ENCODE measurements at places on chromosomes 1 and 21.

DNA sequence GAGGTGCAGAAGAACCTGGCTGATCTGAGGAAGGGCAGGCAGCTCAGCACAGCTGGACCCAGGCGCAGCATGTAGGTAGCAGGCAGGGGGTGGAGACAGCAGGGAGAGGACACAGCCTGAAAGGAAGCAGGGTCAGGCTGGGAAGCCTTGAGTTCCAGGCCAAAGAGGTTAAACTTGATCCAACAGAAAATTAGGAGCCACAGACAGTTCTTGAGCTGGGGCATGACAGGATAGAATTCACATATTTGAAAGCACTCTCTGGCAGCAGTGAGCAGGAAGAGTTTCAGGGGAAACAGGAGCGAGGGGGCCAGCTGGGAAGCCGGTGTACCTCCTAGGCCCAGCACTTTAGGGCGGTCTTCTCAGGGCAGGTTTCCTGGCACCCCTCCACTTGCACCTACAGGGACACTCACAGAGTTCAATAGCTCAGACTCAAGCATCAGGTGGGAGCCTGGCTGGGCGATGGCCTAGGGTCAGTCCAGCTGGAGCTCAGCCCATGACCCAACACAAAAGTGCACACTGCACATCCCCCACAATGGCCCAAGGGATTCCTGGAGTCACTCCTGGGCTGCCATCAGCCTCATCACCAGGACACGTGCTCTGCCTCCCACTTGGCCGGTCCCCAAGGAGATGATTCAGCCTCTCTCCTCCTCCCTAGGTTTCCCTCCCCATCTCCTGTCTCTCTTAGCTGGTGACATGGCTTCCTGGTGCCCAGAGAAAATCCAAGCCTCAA is 22.7 kb downstream of the MATN1 start:
- peak; percentile 35 for DNase-seq
- no peaks in the 10 kb centered on the region for H3K4me1 ChIP-seq
- no peaks in the 10 kb centered on the region for H3K36me3 ChIP-seq
- no peak overlapping the region for H3K27ac ChIP-seq
- peaks cover 9% of the 10 kb centered on the region for H3K27me3 ChIP-seq

DNA sequence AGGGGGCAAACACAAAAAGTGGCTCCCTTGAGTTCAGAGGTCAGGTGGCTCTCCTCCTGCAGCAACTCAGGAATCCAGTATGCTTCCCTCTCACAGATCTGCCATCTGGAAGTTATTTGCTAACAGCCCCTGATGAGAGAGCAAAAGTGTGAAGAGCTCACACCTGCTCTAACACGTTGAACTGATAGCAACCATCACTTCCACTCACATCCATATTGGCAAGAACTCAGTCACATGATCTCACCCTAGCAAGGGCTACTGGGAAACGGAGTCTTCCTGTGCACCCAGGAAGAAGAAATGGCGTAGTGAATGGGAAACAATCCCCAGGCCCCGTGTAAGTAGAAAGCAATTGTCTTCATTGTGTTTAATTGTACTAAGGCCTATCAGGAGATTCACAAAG is 20.7 kb upstream of the SLC45A1 start:
- H3K36me3 ChIP-seq, result no peaks in the 10 kb centered on the region
- no peak for DNase-seq
- H3K27ac ChIP-seq, result no peak overlapping the region
- H3K4me3 ChIP-seq, result no peak overlapping the region
- no peaks in the 10 kb centered on the region for H3K4me1 ChIP-seq
- H3K27me3 ChIP-seq, result peaks cover 25% of the 10 kb centered on the region

DNA sequence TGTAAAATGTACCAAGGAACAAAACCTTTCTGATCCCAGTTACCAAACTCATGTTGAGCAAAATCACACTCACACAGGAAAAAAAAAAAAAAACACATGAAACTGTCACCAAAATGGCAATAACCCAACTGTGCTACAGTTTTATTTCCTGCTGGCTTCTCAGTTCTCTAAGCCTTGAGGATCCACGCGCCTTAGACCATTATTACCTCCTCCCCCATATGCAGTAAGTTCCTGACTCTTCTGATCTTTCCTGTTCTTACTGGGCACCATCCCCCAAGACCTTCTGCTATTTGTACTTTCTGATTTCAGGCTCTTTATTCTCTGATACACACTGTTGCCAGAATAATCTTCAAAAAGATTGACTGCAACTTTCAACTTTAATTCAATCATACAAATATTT is 79.6 kb downstream of the SLC45A1 start:
- H3K4me3 ChIP-seq, result no peak overlapping the region
- H3K36me3 ChIP-seq, result peaks cover 9% of the 10 kb centered on the region
- H3K27me3 ChIP-seq, result no peaks in the 10 kb centered on the region

GRCh38 chr21:38982804-38983203 is 177.1 kb downstream of the ETS2 start:
- H3K4me3 ChIP-seq, result no peak overlapping the region
- peaks cover 23% of the 10 kb centered on the region for H3K4me1 ChIP-seq
- no peak for DNase-seq
- H3K36me3 ChIP-seq, result no peaks in the 10 kb centered on the region

- H3K27me3 ChIP-seq, result no peaks in the 10 kb centered on the region
- no peaks in the 10 kb centered on the region for H3K4me1 ChIP-seq
- no peak for DNase-seq
- H3K27ac ChIP-seq, result no peak overlapping the region
Observed at GRCh38 chr21:36765229-36765628, 66.3 kb downstream of the SIM2 start.

DNA sequence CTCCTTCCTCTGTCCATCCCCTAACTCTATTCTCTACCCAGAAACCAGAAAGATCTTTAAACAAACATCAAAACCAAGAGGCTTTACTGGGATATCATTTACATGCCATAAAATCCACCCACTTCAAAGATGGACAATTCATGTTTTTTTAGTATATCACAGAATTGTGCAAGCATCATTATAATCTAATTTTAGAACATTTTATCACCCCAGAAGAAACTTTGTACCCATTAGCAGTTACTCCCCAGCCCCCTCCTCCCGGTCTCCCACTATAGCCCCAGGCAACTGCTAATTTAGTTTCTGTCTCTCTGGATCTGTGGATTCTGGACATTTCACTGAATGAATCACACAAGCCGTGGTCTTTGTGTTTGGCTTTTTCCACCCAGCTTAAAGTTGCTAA is 4.8 kb upstream of the SELENON start:
- peaks cover 10% of the 10 kb centered on the region for H3K4me1 ChIP-seq
- H3K27me3 ChIP-seq, result peaks cover 54% of the 10 kb centered on the region
- no peak overlapping the region for H3K4me3 ChIP-seq
- no peaks in the 10 kb centered on the region for H3K36me3 ChIP-seq

DNA sequence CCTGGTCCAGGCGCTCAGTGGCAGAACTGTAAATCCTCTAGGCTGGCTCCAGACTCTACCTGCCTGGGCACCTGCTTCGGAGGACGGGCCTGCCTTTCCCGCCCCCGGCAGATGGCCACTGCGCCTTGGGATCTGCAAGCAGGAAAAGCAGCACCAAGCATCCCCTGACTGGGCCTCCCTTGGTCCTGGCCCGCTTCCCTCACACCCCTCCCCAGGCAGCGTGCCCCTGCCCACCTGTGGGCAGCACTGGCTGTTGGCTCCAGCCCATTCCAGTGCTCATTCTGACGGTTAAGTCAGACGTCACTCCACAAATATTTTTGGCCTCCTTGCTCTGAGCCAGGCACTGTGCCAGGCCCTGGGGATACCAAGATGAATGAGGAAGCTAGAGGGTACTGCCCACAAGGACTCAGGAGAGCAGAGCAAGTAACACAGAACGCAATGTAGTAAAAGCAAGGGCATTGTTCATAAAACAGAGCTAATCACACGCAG is 22.0 kb upstream of the BLACAT1 start:
- DNase-seq, result no peak
- no peaks in the 10 kb centered on the region for H3K36me3 ChIP-seq
- H3K4me1 ChIP-seq, result no peaks in the 10 kb centered on the region

- H3K4me1 ChIP-seq, result peaks cover 15% of the 10 kb centered on the region
- peak; percentile 28 for DNase-seq
- H3K27ac ChIP-seq, result no peak overlapping the region
- H3K27me3 ChIP-seq, result no peaks in the 10 kb centered on the region
Observed at GRCh38 chr1:12620488-12620865, 2.5 kb upstream of the DHRS3 start.

DNA sequence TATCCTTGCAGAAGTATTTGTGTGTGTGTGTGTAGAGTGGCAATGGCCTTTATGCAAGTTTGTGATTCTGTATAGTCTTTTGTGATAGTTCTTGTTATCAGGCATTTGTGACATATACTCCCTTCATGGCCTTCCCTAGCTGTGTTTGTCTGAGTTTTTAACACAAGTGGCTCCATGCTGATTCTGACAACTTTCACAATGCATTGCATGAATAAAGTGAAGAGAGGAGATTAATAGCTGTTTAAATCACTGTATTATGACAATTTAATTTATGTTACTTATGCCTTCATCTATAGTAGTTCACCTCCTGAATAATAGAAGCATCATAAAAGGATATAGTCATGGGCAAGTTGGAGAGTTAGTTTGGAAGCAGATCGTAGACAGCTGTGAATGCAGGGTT is 17.2 kb upstream of the MCOLN3 start:
- H3K27ac ChIP-seq, result no peak overlapping the region
- no peaks in the 10 kb centered on the region for H3K36me3 ChIP-seq
- H3K4me1 ChIP-seq, result no peaks in the 10 kb centered on the region
- no peaks in the 10 kb centered on the region for H3K27me3 ChIP-seq
- no peak overlapping the region for H3K4me3 ChIP-seq
- no peak for DNase-seq

- H3K36me3 ChIP-seq, result no peaks in the 10 kb centered on the region
- H3K27ac ChIP-seq, result no peak overlapping the region
- no peaks in the 10 kb centered on the region for H3K4me1 ChIP-seq
- no peak for DNase-seq
Observed at GRCh38 chr1:69157046-69157756, 410.5 kb upstream of the LRRC7 start.

GRCh38 chr1:2939041-2939552 is 82.2 kb upstream of the ACTRT2 start:
- DNase-seq, result no peak
- H3K27me3 ChIP-seq, result peaks cover under 1% of the 10 kb centered on the region
- H3K27ac ChIP-seq, result no peak overlapping the region
- no peaks in the 10 kb centered on the region for H3K36me3 ChIP-seq

- no peaks in the 10 kb centered on the region for H3K36me3 ChIP-seq
- H3K4me1 ChIP-seq, result no peaks in the 10 kb centered on the region
- H3K27me3 ChIP-seq, result no peaks in the 10 kb centered on the region
Observed at GRCh38 chr1:32957017-32957416, 7.6 kb downstream of the RNF19B start.

DNA sequence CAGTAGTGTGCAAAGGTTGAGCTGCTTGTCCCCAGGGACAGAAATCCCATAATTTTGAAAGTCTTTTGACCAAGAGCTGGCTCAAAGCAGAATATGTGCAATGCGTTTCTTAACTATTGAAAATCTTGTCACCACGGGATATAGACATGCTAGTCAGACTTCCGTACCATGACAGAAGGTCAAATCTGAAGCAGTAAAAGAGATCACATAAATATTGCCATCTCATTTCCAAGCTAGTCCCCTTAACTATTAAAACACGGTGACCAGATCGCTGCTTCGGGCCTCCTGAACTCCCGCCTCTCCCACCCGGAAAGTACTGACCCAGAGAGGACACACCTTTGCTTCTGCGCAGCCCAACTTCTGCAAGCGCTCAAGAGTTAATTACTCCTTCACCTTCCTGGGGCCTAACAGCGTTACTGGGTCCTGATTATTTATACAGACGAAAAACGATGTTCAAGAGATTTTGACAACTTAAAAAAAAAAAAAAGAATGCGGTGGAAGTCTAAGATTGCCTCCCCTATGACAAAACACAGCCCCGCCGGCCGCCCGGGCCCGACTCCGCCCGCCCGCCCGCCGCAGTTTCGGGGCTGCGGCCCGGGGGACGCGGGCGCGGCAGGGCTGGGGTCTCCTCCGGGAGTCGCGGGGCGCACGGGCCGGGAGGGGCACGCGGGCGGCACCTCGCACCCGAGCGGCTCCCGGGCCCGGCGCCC is 692 bp downstream of the SORT1 start:
- H3K4me3 ChIP-seq, result peak overlapping the region; percentile 55
- H3K27ac ChIP-seq, result peak overlapping the region; percentile 51
- peaks cover 41% of the 10 kb centered on the region for H3K4me1 ChIP-seq
- no peaks in the 10 kb centered on the region for H3K27me3 ChIP-seq

GRCh38 chr21:36887963-36888362 is 78.5 kb downstream of the HLCS start:
- no peaks in the 10 kb centered on the region for H3K27me3 ChIP-seq
- H3K4me3 ChIP-seq, result no peak overlapping the region
- H3K27ac ChIP-seq, result no peak overlapping the region
- no peak for DNase-seq
- H3K36me3 ChIP-seq, result peaks cover 6% of the 10 kb centered on the region

DNA sequence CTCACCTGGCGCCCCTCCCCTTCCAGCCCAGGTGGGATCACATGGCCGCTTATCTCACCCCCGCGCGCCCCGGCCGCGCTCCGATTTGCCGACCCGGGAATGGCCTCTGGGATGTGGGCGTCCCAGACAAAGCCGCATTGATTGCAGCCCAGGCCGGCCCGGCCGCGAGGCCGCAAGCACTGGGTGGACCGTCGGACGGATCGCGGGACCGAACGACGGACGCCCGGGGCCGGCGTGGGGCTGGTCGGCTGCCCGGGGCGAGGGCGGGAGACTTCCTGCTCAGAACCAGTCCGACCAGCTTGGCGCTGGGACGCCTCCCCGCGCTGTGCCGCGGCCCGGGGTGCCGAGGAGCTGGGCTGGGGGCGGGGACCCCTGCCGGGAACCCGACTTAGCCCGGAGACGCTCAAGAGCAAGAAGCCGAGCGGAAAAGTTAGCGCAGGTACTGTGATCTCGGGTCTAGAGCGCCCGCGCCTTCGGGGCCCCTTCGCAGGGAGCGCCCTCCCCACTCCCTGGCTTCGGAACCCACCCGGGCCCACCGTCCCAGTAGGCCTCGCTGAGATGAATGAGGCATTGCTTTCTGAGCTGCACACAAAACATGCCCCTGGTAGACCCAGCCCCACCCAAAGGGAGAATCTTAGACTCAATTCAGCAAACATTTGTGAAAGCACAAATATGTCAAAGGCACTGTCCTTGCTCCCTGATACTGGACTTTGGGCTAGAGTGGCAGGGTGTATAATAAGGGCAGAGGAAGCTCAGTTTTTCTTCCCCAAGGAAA is 415 bp upstream of the LAD1 start:
- peaks cover 10% of the 10 kb centered on the region for H3K4me1 ChIP-seq
- no peak overlapping the region for H3K4me3 ChIP-seq
- DNase-seq, result peak; percentile 32
- no peak overlapping the region for H3K27ac ChIP-seq

DNA sequence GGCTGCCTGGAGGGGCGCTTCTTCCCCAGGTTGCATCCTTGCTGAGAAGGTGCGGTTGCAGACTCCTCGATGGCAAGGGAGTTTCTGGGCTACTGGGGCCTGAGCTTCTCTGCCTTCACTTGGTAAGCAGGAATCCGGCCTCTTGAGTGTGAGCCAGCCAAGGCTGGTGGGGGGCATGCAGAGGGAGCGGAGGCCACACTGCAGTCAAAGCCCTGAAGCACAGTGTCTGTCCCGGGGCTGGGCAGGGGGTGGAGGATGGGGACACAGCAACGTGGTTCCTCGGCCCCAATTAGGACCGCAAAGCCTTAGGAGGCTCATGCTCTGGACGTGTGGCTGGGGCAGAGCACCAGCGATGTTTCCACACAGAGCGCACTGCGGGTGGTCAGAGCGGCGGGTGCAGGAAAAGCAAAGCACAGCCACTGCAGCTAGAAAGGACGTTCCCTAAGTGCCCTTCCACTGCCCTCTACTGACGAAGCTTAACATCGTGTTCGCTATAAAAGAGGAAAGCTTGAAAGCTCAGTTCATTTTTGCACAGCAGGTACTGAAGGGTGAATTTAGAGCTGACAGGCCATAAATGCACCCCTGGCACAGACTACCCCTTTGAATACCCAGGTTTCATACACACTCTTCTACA is 60.7 kb upstream of the COG2 start:
- H3K27me3 ChIP-seq, result no peaks in the 10 kb centered on the region
- H3K27ac ChIP-seq, result no peak overlapping the region
- no peaks in the 10 kb centered on the region for H3K36me3 ChIP-seq
- no peaks in the 10 kb centered on the region for H3K4me1 ChIP-seq

Measured in K562 (cell line).